ENCODE measurements at places on chromosomes 7 and 10.

- DNase-seq = no peak
Measured at GRCh38 chr7:25314731-25315267, 86.5 kb upstream of the NPVF start.

DNA sequence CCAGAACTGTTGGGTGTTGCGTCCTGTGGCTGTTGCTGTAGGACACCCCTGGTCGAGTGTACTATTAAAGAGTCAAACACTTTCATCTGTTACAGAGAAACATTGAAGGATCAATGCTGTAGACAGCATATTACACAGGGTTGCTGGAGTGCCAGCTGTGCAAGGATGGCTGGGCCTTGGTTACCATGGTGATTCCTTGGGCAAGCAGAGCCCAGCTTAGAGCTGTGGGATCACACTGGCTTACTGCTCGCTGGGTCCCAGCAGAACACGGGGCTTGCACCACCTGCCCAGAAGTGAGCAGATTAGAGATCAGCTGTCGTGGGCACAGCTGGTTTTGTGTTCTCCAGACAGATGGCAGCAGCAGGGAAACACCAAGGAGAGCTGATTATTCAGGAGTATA lies 76.0 kb downstream of the GPR141 start:
- no peak for DNase-seq

DNA sequence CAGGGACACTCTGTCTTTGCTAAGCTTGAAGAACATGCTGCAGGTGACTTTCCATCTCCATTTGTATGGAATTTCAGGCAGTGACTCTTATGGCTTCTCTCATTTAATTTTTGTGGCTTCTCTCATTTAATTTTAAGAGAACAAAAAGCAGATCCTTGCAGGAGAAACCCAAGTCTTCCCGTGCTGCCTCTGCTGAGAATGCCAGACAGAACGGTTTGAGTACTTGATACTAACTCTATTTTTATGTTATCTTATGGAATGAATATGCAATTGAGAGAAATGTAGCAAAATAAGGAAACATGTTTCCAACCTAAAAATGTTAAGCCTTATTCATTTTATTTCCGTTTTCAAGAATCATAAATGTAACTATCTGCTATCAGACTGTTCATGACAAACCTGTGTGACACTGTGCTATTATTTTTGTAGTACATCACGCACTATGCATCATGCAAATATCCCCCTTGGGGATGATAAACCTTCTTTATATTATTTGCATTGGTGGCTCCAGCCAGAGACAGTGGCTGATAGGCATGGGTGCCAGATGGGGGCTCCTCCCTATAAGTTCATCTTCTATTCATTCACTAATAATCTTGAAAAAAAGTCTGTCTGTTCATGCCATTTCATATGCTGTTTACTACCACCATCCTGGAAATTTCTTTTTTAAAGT lies 6.9 kb upstream of the RAPGEF5 start:
- no peak for DNase-seq

GRCh38 chr7:75817116-75817515 lies 3.5 kb upstream of the CCL24 start:
- DNase-seq = no peak

DNA sequence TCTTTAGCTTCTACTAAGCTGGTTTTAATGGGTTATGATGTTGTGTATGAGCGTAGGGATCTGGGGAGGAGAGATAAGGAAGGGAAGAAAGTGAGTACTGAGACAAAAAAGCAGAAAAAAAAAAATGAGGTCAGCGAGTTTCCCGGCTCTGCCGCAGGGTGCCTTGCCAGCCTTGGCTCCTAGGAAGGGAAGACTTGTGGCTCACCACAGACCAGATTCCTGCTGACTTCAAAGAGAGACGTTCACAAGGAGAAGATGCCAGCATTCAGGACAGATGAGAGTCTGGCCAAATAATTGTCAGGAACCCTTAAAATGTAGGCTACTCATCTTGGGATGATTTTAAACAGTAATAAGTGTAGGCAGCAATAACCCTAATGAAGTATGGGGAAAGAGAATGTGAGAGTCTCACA lies 11.4 kb upstream of the FAS start:
- DNase-seq = peak; percentile 80

DNA sequence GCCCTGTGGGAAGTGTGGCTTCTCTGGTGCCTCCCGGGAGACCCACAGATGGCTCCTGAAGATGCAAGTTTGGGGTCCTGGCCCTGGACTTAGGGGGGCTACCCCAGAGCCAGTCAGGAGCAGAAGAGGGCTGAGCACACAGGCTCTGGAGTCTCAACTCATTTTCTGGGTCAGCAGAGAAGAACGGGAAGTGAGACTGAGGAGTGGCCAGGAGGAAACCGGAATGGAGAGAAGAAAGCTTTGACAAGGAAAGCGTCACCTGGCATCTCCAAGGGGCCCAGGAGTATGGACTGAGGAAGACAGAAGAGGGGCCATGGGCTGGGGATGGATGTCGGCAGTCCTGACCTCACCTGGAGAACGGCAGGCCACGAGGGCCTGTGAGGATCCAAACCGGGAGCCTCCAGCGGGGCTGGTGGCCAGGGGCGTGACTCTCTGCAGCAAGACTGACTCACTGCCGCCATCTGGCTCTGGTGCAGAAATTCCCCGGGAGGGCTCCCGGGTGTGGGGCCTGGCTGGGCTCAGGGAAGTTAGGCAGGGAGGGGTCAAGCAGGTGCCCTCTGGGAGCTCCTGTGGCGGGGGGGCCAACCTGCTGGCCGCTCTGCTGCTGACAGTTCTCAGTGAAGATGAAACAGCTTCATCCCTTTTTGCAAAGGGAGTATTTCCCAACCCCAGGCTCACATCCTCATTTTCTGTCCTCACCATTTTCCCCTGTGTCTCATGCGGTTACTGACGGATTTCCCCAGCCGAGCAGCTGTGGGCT lies 23.6 kb downstream of the DAGLB start:
- DNase-seq = no peak

DNA sequence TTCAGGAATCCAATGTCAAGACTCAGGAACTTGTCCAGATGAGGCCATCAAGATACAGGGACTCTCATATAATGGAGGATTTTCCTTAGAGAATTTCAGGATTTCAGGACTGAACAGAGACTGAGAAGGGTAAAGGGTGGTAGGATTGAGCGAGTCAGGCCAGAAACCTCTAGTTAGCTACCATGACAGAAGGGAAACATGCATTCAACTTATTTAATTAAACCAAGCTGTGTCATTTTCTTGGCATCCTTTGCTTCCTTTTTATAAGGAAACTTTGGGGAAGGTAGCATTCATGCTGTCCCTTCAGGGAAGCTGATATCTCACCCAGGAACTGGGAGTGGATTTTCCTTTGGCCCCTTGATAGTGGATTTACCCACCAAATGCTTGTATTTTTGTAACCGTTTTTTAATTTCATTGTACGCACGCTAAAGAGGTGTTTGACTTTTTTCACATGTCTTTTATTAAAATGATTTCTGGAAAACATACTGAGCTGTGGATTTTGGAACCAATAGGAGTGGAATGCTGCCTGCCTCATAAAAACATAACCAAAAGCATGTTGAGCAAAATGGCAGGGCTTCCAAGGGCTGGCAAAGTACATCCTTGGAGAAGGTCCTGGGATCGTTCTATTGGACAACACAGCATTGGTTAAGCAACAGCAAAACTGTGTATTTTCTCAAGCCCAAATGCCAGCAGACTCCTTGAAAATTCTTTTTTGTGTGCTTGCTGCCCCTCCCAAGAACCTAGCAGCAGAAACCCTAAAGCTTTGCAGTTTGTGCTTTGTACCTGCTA lies 104.5 kb downstream of the CXCL12 start:
- DNase-seq = no peak

DNA sequence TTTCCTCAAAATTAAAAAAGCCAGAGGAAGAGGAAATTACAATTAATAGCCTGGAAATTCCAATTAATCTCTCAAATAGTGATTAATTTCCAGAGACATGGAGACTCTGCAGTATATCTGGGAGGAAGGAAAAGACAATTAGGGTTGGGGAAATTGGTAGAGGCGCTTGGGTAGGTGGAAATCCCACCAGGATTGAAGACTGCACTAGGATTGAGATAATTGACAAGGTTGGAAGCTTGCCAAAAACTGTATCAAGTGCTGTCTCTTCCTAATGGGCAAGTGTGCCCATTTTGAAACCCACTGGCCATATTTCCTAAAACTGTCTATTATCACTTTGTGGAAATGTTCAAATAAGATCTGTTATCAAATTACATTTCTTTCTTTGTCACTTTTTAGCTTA lies 21.6 kb downstream of the CHN2 start:
- no peak for DNase-seq

GRCh38 chr10:57689596-57690297 lies 577.9 kb downstream of the IPMK start:
- DNase-seq = no peak

GRCh38 chr7:118239014-118239413 lies 14.5 kb downstream of the ANKRD7 start:
- DNase-seq = no peak

- DNase-seq = peak; percentile 29
Measured at GRCh38 chr10:45239642-45240041, 75.8 kb downstream of the OR13A1 start.

GRCh38 chr7:115676080-115676479 lies 354.5 kb downstream of the TFEC start:
- no peak for DNase-seq

DNA sequence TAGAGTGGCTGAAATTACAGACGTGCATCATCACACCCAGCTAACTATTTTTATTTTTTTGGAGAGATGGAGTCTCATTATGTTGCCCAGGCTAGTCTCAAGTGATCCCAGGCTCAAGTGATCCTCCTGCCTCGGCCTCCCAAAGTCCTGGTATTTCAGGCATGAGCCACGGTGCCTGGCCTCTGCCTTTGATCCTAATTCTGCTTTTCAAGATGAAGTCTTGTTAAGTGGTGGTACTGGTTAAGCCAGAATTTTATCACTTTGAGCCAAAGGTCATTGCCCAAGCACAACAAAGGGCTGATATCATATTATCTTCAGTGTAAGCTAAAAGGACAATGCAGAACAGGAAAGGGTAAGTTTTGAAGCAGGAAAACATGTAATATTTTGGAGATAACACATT lies 64.2 kb downstream of the MYOF start:
- DNase-seq = no peak

- no peak for DNase-seq
Measured at GRCh38 chr10:58743466-58744115, 230.9 kb downstream of the BICC1 start.

- no peak for DNase-seq
Measured at GRCh38 chr10:114544045-114544659, 113.9 kb downstream of the ABLIM1 start.

DNA sequence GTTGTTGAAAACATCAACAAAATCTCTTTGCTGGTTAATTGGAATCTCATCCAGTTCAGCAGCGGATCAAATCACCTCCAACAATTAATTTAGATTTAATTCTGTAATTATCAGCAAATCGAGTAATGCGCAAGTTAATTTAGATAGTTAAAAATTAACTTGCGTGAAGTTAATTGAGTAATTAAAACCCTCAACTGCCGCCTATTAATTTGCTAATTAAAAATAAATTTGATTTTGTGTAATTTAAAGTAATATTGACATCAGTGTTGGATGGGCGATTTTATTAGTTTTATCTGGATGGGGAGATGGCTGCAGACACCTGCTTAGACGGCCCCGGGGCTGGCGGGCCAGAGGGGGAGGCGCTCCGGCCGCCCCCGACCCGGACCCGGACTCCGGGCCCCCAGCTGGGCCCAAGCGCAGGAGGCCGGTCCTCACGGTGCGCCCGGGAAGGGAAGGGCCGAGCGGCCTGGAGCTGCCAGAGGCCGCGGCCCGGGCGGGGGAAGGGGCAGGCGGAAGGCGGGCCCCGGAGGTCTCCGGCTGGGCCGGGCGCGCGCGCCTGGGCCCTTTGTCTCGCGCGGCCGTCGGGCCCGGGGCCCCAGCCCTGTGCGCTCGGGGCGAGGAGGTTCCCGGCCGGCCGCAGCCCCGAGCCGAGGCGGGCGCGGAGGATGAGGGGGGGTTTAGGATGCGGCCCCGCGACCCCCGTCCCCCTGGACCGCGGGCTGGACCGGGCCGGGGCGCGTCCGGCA lies 3.3 kb upstream of the UNCX start:
- DNase-seq = no peak

- DNase-seq = no peak
Measured at GRCh38 chr7:131511071-131511470, 45.4 kb downstream of the PODXL start.

GRCh38 chr7:784971-785370 lies 47.3 kb upstream of the SUN1 start:
- DNase-seq = no peak

DNA sequence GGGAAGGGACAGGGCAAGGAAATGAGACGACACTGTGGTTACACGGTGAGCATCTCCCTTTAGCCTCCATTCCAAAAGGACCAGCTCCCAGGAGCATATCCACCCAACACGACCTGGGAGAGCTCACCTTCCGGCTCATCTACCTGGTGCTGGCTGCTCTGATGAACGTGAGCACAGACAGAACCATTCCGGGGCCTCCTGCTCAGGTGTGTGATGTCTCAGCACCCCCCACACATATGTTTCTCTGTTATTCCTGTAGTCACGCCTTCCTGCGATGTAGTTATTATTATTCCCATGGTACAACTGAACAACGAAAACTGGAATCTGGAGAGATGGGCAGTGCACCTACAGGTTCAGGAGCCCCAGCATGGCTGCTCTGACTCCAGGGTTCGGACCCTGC lies 20.5 kb upstream of the GPR26 start:
- no peak for DNase-seq

- DNase-seq = no peak
Measured at GRCh38 chr10:72702868-72703581, 11.1 kb downstream of the MCU start.

DNA sequence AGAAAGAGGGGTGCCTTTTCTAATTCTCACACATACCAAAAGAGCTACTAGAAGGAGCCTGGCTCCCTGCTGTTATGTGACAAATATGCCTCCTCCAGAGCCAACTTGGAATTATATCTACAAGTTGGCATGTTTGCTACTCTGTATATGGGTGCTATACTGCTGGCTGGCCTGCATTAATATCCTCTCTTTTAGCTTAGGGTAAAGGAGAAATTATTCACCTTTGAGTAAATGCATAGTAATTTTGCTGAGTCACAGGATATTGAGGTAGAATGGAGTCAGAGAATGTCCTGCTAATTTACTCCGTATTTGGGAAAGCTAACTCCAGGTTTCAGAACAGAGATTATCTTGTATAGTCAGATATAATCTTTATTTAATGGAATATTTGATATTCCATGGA lies 24.2 kb upstream of the LIPN start:
- DNase-seq = no peak

- no peak for DNase-seq
Measured at GRCh38 chr7:47610506-47611044, 28.7 kb upstream of the TNS3 start.

Measured in foreskin melanocyte (primary cell).